ENCODE measurements at places on chromosomes 4 and X. TPM values are rescaled to one million over a fixed set of nuclear protein-coding genes. Genes with fewer than 3 reads are reported as not detected.

The COL25A1 gene
- not detected for polyA plus RNA-seq

The PRR27 gene
- not detected for polyA plus RNA-seq

The CSAG2 gene
- polyA plus RNA-seq: not detected

The SPANXA1 gene
- polyA plus RNA-seq: not detected

The CLDN34 gene
- polyA plus RNA-seq: not detected

Measured in CD14-positive monocyte (primary cell).